CD8-positive, alpha-beta memory T cell (primary cell): ENCODE measurements at places on chromosomes 5 and 9.
A peak's percentile ranks its signal among the peaks of the same experiment; 100 is the strongest.

DNA sequence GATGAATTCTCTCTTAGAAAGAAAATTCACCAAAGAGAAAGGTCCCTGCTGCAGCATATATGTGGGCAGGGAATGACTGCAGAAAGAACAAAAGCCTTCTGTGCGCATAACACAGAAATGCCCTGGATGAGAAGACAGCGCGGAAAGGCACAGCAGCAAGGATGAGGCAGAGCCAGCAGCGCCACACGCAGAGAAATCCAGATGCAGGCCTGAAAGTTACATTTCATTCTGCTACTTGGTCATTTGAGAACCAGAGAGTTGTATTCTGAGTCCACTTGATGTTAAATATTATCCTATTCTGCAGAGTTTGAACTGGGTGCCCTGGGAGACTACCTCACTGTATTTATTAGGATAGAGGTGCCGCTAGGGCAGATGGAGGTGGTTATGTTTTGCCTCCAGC, 68.5 kb downstream of the GLDC start:
- H3K4me3 ChIP-seq = no peak overlapping the region
- no peaks in the 10 kb centered on the region for H3K27me3 ChIP-seq
- no peak for DNase-seq
- H3K4me1 ChIP-seq = no peaks in the 10 kb centered on the region
- H3K36me3 ChIP-seq = no peaks in the 10 kb centered on the region

DNA sequence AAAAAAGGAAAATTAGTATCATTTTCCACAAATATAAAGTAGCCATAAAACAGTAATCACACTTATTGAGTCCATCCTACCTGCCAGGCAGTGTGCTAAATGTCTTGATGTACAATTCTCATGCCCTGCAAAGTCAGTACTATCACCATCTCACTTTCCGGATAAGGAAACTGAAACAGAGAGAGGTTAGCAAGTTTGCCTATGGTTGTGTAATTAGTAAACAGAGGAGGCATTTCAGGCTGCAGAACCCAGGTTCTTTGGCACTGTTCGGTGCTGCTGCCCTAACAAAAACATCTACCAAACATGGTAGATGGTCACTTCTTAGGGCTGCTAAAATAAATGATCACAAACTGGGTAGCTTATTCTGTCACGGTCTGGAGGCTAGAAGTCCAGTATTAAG, 22.6 kb downstream of the PLAC8L1 start:
- H3K36me3 ChIP-seq = no peaks in the 10 kb centered on the region
- no peak for DNase-seq
- H3K4me1 ChIP-seq = peaks cover 9% of the 10 kb centered on the region
- no peak overlapping the region for H3K27ac ChIP-seq

GRCh38 chr9:4435197-4435596, 55.1 kb upstream of the SLC1A1 start:
- H3K4me1 ChIP-seq = no peaks in the 10 kb centered on the region
- no peaks in the 10 kb centered on the region for H3K27me3 ChIP-seq
- no peak overlapping the region for H3K27ac ChIP-seq
- DNase-seq = no peak
- no peaks in the 10 kb centered on the region for H3K36me3 ChIP-seq

DNA sequence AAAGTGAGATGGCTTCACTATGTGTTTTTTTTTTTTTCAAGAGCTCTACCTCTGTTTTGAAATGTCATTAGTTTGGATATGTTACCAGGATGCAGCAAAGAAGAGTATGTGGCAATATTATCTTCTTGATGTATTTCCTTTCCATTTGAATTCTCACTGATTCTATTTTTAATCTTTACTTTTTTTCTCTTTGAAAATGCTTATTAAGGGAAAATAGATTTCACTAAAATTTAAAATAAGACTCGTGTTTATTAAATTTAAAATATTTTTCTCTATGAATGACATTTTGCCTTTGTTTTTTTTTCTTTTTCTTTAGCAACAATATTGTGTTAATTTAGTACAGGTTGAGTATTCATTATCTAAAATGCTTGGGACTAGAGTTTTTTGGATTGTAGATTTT, 29.2 kb downstream of the TENT2 start:
- no peaks in the 10 kb centered on the region for H3K27me3 ChIP-seq
- H3K4me3 ChIP-seq = no peak overlapping the region
- peaks cover 9% of the 10 kb centered on the region for H3K36me3 ChIP-seq
- DNase-seq = no peak

DNA sequence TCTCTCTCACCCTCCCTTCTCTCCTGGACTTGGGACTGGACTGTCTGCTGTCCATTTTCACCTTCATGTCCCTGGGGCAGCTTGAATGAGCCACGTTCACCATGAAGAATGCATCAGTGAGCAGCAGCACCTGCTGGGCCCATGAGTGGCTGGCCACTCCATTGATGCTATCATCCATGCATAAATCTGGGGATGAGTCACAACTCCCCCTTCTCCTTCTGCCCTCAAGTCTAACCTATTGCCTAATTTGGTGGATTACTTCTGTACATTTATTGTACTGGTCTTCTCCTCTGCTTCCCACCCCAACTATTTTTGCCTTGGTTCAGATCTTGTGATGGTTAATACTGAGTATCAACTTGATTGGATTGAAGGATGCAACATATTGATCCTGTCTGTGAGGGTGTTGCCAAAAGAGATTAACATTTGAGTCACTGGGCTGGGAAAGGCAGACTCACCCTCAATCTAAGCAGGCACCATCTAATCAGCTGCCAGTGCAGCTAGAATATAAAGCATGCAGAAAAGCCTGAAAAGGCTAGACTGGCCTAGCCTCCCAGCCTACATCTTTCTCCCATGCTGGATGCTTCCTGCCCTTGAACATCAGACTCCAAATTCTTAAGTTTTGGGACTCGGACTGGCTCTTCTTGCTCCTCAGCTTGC, 46.7 kb downstream of the GDNF start:
- DNase-seq = no peak
- no peaks in the 10 kb centered on the region for H3K27me3 ChIP-seq
- H3K4me3 ChIP-seq = no peak overlapping the region
- H3K36me3 ChIP-seq = no peaks in the 10 kb centered on the region
- H3K27ac ChIP-seq = no peak overlapping the region

- H3K27me3 ChIP-seq = peaks cover 4% of the 10 kb centered on the region
- DNase-seq = no peak
- no peak overlapping the region for H3K27ac ChIP-seq
- no peaks in the 10 kb centered on the region for H3K36me3 ChIP-seq
- H3K4me1 ChIP-seq = no peaks in the 10 kb centered on the region
Measured at GRCh38 chr5:5826911-5827310, 404.4 kb downstream of the ICE1 start.

DNA sequence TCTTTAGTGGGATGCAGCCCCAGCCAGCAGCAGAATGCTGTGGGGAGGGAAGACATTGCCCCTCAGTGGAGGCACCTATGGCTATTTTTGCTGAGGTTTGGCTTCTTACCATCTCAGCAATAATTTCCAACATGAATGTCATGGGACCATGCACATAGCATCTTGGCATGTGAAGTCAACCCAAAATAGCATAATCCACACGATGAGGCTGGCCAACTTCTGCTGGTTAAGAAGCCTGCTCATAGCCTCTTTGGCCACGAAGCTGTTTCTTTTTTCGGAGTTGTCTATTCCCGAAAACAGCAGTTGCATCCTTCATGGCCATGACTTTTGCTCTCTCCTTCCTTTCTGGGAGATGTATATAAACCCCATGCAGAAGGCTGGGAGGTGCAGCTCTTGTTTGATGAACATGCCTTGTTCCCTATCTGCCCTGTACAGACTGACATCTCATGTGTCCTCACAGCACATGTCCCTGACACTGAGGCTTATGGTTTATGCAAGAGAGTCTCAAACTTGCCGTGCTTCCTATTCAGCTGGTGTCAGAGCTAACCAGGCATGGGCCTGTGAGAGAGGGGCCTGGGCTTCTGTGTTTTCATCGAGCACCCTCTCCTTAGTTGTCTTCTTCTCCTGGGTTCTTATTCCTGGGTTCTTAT, 45.3 kb downstream of the SYK start:
- no peaks in the 10 kb centered on the region for H3K4me1 ChIP-seq
- DNase-seq = no peak
- H3K36me3 ChIP-seq = no peaks in the 10 kb centered on the region
- H3K4me3 ChIP-seq = no peak overlapping the region
- H3K27ac ChIP-seq = no peak overlapping the region

DNA sequence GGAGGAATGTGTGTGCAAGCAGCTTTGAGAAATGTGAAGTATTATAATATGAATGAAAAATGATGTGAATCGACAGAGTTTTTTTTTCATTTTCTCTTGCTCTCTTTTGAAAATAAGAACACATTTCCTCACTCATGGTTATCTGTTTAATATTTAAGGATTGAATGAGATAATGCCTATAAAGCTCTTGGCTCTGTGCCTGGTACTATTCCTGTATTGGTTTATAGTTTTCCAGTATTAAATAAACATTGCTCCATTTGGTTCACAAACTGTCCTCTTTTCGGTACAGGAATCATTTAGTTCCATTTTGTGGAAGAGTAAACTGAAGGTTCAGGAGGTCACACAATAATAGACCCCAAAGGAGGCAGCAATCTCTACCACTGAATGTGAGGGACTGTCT, 1185.5 kb upstream of the WWC1 start:
- H3K27me3 ChIP-seq = no peaks in the 10 kb centered on the region
- no peak for DNase-seq
- no peaks in the 10 kb centered on the region for H3K36me3 ChIP-seq

DNA sequence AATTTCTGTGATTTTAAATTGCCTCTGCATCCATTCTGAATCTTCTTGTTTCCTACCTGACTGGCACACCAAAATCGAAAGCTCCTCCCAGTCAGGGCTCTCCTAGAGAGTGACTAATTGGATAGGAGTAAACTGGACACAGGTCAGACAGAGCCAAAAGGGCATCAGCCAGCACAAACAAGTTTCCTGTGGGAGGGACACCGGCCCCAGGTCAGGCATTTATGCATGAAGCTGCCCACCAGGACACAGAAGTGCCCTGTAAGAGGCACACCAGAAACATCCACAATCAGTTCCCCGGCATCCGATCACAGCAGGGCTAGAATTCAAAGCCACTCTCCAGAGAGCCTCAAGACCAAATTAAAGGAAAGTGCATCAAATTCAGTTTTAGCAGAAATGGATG, 78.4 kb downstream of the SFXN1 start:
- H3K27me3 ChIP-seq = no peaks in the 10 kb centered on the region
- H3K4me1 ChIP-seq = no peaks in the 10 kb centered on the region

GRCh38 chr9:133767008-133767407, 28.9 kb upstream of the SARDH start:
- no peak for DNase-seq
- no peaks in the 10 kb centered on the region for H3K4me1 ChIP-seq
- H3K27me3 ChIP-seq = no peaks in the 10 kb centered on the region
- no peak overlapping the region for H3K27ac ChIP-seq

DNA sequence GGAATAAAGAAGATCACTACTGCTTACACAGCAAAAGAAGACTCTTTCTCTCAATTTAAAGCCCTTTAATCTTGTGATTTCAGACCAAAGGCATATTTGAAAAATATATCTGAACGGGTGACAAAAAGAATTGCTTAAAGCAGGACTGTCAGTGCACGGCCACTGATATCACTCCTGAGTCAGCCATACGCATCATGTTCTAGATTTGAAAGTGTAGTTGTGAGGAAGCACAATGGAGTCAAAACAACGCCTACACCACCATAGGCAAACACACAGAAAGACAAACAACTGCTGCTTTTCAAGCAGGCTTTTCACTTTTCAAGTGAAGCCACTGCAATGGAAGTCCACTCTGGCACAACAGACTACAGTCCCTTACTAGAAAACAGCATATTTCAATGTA, 141.7 kb downstream of the AUH start:
- no peak overlapping the region for H3K27ac ChIP-seq
- H3K4me1 ChIP-seq = no peaks in the 10 kb centered on the region
- no peaks in the 10 kb centered on the region for H3K36me3 ChIP-seq

DNA sequence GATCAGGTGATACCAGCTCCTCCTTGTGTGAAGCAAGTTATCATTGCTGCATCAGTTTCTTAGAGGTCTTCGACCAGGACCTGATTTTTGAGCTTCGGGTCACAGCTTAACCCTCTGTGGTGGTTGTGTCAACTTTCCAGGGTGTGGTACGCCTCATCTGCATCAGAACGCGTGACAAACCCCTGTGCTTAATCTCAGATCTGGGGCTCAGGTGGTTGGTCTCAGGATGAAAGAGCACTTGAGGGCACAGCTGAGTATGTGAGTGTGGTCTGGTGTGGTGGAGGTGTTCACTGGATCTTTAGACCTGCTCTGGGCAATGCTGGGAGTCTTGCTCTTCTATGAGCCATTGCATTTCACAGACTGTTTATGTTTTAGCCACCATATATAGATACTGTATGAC, 64.1 kb downstream of the OSTF1 start:
- H3K4me1 ChIP-seq = peaks cover 88% of the 10 kb centered on the region
- no peaks in the 10 kb centered on the region for H3K27me3 ChIP-seq
- DNase-seq = peak; percentile 29
- H3K4me3 ChIP-seq = peak overlapping the region; percentile 20
- H3K27ac ChIP-seq = no peak overlapping the region
- no peaks in the 10 kb centered on the region for H3K36me3 ChIP-seq

GRCh38 chr5:79666758-79667157, 22.9 kb upstream of the CMYA5 start:
- H3K4me3 ChIP-seq = no peak overlapping the region
- H3K4me1 ChIP-seq = no peaks in the 10 kb centered on the region
- no peaks in the 10 kb centered on the region for H3K27me3 ChIP-seq
- no peak overlapping the region for H3K27ac ChIP-seq
- peaks cover 3% of the 10 kb centered on the region for H3K36me3 ChIP-seq

- no peaks in the 10 kb centered on the region for H3K4me1 ChIP-seq
- no peak overlapping the region for H3K27ac ChIP-seq
- H3K36me3 ChIP-seq = no peaks in the 10 kb centered on the region
- H3K27me3 ChIP-seq = no peaks in the 10 kb centered on the region
- no peak overlapping the region for H3K4me3 ChIP-seq
- no peak for DNase-seq
Measured at GRCh38 chr5:124056326-124056990, 544.5 kb downstream of the CSNK1G3 start.

DNA sequence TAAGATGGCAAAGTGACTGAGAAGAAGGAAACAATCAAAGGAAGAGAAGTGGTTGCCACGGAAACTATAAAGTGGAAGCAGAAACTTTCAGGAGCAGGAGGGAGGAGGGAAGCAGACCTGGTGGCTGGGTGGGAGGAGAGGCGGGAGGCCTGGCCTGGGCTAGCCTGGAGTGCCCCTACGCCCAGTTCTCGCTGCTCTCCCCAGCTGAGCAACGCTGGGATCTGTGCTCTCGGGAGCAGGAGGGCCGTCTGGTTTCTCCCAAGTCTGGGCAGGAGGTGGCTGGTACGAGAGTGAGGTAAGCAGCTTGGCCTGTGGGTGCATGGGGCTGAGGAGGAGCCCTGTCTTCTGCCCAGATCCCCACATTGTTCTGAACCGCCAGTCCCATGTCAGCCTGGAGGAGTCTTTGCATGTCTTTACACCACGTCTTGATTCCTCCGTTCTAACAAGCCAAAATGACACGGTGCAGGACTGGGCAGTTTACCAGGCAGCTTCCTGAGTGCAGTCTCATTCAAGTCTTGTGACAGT, 15.0 kb upstream of the DAB2IP start:
- H3K36me3 ChIP-seq = no peaks in the 10 kb centered on the region
- no peaks in the 10 kb centered on the region for H3K4me1 ChIP-seq
- H3K27me3 ChIP-seq = no peaks in the 10 kb centered on the region
- H3K27ac ChIP-seq = no peak overlapping the region

DNA sequence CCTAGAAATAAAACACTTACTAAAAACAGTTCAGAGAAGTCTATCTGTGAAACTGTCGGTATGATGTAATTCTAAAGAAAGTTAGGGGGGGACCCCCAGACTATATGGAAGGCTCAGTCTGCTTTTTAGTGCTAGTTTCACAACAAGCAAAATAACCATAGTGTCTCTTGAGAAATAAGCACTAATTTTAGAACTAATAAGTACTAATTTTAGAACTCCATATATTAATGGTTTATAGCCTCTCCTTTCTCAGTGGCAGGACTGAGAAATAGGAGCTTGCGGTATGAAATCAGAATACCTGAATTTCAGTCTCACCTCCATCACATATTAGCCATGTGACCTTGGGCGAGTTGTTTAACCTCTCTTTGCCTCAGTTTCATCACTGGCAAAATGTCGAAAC, 1.4 kb upstream of the PHF24 start:
- no peak overlapping the region for H3K27ac ChIP-seq
- DNase-seq = no peak
- H3K4me1 ChIP-seq = no peaks in the 10 kb centered on the region
